ENCODE measurements at places on chromosomes 7 and 10.
A peak's percentile ranks its signal among the peaks of the same experiment; 100 is the strongest.

GRCh38 chr7:104123786-104124185, 84.0 kb downstream of the ORC5 start:
- DNase-seq = no peak

GRCh38 chr10:22932626-22933370, 4.9 kb downstream of the ARMC3 start:
- no peak for DNase-seq

GRCh38 chr7:127812540-127812939, 160.5 kb downstream of the SND1 start:
- DNase-seq = no peak

DNA sequence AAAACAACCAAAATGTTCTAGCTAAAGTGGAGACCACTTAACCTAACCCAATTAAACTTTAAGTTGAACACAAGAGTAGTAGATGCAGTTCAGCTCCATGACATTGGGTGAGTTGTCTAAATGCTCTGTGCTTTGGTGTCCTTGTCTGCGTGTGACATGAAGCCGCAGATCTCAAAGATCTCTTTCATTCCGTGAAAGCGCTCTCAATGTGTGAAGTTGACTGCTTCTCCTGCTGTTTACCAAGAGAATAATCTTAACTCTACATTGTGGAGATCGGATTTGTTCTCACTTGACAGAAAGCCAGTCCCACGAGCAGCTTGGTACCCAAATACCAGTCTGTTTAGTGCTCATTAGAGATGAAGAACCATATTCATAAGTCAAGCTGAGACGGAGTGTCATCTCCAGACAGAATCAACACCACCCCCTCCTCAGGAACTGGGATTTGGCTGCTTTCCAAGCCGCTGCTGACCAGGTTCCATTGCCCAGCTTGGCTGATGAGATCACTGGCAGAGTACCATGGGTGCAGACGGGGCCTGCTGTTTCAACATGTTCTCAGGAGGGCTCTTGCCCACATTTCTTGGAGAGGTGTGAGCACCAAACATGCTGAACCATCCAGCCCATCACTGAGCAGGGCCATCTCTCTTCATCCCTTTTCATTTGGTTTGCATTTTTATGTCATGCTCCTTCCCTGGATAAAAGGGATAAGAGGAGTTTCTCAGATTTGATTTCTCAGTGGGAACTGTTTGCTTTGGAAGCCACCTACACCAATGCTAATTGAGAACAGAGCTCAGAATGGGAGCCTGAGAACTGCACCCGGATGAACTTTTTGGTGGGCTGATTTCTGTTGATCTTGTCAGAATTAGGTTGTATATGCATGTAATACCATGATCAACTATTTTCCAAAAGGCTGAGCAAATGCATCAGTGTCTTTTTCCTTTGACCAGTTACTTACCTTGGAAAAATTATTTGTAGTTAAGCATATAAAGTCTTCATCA, 95.8 kb upstream of the AGBL3 start:
- DNase-seq = no peak

DNA sequence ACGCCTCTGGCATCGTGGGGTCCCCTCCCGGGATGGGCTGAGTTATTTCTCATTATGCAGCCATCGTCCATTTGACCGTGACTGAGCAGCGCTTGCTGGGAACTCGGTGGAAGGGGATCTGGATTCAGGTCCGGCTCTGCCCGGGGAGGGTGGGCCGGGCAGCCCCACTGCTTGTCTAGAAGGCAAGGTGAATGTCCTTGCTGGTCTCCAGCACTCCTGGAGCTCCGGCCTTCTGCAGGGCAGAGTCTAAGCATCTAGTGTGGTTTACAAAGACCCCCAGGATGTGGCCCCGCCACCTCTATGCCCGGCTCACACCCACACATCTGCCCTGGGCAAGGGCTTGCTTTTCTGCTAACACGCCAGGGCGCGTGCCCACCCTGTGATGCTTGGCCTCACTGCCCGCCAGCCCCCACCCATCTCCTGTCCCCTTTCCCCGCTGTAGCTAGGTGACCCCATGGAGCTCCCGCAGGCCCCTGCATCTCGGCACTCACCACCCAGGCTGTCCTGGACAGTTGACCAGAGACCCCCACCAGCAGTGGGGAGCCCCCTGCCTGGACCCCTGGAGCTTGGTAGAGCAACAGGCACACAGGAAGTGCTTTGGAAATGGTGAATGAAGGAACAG, 151.0 kb upstream of the CHST15 start:
- DNase-seq = peak; percentile 42

- no peak for DNase-seq
Observed at GRCh38 chr10:92891885-92892690, 43.8 kb downstream of the EXOC6 start.
